ENCODE measurements at places on chromosomes 16 and 17.

GRCh38 chr16:82364690-82365089 is 194.7 kb upstream of the MPHOSPH6 start:
- no peak for DNase-seq

GRCh38 chr17:349666-350065 is 2.9 kb downstream of the RPH3AL start:
- DNase-seq = no peak

- no peak for DNase-seq
These were observed 27.4 kb upstream of the NAGLU start for GRCh38 chr17:42508426-42509165.

- DNase-seq = no peak
These were observed 719 bp downstream of the NGFR start for GRCh38 chr17:49495842-49496182.

- no peak for DNase-seq
These were observed 14.2 kb downstream of the B4GALNT2 start for GRCh38 chr17:49146620-49147306.

- DNase-seq = no peak
These were observed 63.0 kb downstream of the TMEM100 start for GRCh38 chr17:55659661-55660060.

- DNase-seq = no peak
These were observed 2.9 kb upstream of the RANGRF start for GRCh38 chr17:8285270-8286181.

- DNase-seq = no peak
These were observed 68.3 kb downstream of the MAF start for GRCh38 chr16:79532273-79532672.

DNA sequence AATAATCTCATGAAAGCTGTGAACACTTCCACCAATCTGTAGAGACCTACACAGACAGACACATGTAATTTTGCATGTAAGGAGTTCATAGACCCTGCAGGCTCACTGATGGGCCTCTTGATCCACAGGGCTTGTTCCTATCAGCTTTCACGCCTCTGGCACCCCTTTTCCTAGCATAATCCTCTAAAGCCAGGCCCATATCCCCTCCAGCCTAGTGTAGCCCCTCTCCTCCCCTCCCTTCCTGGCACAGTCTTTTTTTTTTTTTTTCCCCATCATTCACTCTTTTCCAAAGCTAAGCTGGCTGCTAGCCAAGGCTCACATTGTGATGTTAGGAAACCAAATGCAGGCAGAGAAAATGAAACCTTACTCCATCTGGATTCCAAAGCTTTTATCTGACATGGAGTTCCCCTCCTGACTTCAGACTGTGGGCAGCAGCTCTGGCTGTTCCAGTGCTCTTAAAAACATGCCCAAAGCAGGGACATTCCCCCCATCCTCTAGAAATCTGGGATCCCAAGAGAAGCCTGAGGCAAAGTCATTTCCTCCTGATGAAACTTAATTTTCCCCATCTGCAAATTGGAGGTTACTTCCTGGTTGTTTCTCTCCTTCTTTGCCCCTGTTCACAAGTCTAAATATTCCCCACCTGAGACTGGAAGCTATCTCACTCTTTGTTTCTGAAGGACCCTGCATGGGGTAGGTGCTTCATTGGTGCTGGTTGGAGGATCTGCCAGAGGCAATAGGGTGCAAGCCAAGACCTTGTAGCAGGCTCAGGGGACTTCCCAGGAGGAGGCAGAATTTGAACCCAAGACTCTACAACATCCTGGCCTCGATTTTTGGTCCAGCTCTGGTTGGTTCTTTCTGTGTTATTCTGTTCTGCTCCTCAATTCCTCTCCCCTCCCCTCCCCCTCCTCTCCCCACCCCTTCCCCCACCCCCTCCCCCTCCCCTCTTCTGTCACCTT is 9.9 kb upstream of the CCL5 start:
- DNase-seq = no peak

DNA sequence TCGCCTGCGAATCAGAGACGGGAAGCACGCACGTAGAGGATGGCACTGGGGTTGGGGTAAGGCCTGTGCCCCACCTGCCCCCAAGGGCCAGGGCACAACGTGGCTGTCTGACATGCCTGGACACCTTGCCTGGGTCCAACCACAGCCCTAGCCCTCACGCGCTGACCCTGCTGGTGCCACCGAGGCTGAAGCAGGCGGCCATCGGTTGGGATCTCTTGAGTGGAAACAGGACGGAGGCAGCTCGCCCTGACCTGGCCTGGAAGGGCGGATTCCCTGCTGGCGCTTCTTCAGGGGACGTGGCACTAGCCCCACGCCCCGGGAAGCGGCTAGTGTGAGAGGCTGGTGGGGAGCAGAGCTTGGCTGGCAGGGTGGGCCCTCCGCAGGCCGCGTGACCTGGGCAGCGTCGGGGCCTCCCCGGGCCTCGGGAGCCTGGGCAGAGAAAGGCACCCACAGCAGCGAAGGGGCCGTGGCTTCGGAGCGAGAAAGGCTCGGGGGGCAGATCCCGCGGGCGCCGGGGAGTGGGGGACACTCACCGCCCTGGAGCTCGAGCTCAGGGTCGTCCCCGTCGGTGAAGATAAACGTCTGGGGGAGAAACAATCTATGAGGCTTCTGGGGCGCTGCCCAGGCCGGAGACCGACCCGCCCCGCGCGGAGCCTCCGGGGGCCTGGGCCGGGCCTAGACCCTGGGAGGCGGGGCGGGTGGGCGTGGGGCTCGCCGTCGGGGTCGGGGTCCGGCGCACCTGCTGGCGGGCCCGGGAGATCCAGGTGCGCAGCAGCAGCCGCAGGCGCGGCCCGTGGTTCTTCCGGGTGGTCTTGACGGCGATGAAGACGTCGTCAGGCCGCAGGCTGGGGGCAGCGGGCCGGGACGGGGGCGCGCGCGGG is 610 bp downstream of the RFNG start:
- DNase-seq = no peak

- peak; percentile 50 for DNase-seq
These were observed 21.4 kb downstream of the ALOX15B start for GRCh38 chr17:8060274-8060673.

DNA sequence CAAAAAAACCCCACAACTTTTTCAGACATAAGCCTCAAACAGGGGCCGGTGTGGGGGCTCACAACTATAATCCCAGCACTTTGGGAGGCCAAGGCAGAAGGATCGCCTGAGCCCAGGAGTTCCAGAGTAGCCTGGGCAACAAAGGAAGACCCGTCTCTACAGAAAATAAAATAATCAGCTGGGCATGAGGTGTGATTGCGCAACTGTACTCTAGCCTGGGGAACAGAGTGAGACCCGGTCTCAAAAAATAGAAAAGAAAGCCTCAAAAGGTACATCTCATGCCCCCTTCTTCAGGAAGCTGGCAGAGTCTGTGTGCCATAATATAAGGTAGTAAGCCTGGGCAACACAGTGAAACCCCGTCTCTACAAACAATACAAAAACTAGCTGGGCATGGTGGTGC is 3.2 kb downstream of the ZSWIM7 start:
- DNase-seq = no peak

DNA sequence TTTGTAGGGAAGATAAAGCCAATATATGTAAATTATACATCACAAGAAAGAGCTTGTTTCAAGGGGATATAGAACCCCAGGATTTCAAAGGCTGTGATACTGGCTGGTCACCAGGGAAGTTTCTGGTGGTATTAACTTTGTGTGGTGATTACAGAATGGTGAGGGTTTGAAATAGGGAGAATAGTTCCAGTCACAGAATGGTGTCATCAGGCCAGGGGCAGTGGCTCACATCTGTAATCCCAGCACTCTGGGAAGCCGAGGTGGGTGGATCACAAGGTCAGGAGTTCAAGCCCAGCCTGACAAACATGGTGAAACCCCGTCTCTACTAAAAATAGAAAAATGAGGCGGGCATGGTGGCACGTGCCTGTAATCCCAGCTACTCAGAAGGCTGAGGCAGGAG is 183.8 kb upstream of the XYLT1 start:
- no peak for DNase-seq

- DNase-seq = no peak
These were observed 83.9 kb downstream of the HIC1 start for GRCh38 chr17:2138761-2139160.

DNA sequence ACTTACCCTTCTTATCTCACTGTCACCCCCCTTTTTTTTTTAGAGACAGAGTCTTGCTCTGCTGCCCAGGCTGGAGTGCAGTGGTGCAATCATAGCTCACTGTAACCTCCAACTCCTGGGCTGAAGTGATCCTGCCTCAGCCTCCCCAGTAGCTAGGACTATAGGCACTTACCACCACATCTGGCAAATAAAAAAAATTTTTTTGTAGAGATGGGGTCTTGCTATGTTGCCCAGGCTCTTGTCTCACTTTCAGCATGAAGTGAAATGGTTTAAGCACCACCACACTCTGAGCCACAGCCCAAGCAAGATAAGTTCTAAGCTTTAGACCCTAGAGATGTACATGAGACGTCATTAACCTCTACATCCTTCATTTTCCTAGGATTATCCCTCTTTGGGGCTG is 34.5 kb upstream of the EFCAB13 start:
- no peak for DNase-seq

Data from NCI-H1048 (cell line).